Stimulated activated CD8-positive, alpha-beta memory T cell treated with anti-CD3 and anti-CD28 coated beads, Interleukin-4, amount 100 ng/mL, for 1 hour (primary cell): ENCODE measurements at places on chromosomes 4 and X.

GRCh38 chr4:4327652-4328121, 37.6 kb downstream of the ZBTB49 start:
- DNase-seq = no peak

GRCh38 chrX:33909836-33910235, 222.3 kb downstream of the FAM47A start:
- no peak for DNase-seq

DNA sequence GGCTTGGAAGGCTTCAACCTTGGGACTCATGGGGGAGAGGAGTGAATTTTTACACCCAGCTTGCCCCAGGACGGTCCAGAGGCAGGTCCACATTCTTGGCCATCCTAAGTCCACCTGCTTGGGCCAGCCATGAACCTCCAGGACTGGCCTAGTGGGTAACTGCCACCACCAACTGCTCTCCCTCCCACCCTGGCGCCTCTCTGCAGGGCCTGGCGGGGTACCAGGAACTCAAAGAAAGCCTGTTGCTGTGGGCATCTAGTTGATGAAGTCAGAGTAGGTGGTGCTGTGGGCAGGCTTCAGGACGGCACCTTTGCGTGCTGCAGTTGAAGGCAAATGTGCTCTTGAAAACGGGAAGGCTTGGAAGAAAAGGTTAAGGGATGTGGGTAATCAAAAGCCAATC, 12.0 kb downstream of the BCOR start:
- DNase-seq = no peak

GRCh38 chr4:53349091-53349491, 16.8 kb downstream of the SCFD2 start:
- DNase-seq = no peak

GRCh38 chr4:80498725-80499124, 163.2 kb downstream of the CFAP299 start:
- no peak for DNase-seq

DNA sequence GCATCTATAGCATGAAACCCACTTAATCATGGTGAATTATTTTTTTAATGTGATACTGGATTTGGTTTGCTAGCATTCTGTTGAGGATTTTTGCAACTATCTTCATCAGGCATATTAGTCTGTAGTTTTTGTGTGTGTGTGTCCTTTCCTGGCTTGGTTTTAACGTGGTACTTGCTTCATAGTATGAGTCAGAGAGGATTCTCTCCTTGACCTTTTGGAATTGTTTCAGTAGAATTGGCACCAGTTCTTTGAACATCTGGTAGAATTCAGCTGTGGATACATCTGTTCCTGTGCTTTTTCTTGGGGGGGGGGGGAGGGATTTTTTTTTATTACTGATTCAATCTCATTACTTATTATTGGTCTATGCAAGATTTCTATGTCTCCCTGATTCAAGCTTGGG, 232.0 kb upstream of the KLF8 start:
- no peak for DNase-seq

GRCh38 chr4:13980317-13981310, 353.1 kb upstream of the BOD1L1 start:
- no peak for DNase-seq

DNA sequence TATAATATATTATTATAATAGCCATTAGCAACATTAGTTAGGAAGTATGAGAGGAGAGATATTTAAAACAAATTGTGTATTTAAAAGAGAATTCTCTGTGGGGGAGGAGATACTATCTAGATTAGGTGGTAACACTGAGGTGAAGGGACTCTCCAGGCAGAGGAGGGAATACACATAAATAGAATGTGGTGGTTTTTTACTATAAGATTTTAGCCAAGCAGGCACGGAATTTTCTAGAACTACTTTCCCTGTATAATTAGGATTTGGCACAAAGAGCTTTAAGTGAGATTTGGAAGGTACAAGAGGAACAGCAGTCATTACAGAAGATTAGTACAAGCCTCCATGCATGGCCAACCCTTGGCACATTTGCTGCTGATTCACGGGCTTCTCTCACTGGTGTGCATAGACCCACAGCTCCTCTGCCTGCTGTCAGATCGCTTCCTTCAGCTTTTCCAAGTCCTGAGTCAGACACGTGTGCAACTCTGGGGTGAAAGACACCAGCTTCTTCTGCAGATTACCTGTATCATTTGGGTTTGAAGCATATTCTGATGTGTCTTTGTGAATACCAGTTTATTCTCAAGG, 685.5 kb downstream of the KCTD8 start:
- DNase-seq = no peak

GRCh38 chr4:17595471-17596005, 18.5 kb downstream of the LAP3 start:
- DNase-seq = no peak

DNA sequence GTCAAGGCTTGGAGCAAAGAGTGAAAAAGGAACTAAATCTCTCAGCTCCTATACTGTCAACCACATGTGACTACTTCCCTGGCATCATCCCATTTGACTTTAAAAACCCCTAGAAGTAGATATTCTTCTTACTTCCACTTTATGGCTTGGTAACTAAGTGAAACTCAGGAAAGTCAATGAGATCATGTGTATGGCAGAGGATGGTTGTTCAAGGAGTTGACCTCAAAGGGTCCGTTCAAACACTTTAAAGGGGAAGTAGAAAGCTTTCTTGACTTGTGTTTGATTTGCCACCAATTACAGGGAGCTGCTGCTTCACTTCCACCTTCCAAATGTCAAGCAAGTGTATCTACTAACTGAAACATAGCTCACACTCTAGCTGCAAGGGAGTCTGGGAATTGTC, 187.2 kb downstream of the RAB28 start:
- DNase-seq = no peak

- no peak for DNase-seq
These were observed 130.3 kb downstream of the TBL1X start for GRCh38 chrX:9595174-9595573.

DNA sequence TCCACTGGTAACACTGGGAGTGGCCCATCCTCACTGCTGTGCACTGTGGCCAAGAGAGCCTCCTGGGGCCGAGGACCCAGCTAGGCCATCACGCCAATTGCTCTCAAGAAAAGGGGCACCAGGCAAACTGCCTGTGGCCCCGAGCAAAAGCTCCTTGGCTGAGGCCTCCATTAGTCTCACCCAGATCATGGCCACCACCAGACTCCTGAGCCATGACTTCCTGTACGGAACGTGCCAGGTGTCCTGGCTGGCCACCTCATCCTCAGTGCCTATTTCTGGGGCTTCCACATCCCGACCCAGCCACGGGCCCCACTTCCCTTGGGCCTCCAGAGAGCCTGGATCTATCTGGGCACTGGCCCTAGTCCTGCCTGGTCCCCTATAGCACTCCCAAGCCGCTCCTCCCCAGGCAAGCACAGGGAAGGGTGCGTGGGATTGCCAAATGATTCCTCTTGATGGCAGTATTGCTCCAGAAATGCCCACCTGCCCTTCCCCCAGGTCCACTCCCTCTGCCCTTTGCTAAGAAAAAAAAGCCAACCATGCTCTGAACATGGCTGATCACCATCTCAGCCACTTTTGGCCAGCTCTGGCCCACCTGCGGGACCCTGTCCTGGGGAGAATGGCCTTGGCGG, 212.6 kb upstream of the AGTR2 start:
- no peak for DNase-seq

DNA sequence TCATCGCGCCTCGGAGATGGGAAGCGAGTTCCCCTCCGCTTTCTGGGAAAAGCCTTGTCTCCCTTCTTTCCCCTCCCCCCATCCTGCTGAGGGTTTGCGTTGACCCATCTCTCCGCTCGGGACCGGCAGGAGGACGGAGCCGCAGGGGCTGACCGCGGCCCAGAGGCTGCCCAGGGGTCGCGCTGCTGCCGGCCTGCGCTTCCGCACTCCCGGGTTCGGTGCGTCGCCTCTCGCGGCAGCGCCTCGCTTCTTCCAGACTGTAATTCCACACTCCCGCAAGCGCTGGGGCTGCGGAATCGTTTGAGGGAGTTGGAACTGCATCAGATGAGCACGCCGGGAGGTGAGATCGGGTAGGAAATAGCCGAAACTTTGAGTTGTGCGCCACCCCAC, 88.3 kb downstream of the BCOR start:
- DNase-seq = no peak

GRCh38 chrX:107562482-107562881, 65.8 kb upstream of the PRPS1 start:
- no peak for DNase-seq
